ENCODE measurements at places on chromosomes 2 and 18.

DNA sequence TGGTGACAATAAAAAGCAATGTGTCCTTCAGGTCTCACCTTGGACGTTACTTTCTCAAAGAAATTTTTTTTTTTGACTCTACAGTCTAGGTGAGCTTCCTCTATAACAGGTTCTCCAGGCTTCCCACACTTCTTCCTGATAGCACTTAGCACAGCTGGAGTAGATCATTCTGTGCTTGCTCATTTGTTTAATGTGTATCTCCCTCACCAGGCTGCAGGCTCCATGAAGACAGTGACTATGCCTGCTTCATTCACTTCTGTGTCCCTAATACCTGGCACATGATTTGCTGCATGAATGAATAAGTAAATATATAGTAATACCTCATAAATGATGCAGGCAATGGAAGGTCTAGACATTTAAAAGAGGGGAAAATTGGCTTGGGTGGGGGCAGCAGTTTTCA is 109.9 kb upstream of the CD302 start:
- no peak for DNase-seq

DNA sequence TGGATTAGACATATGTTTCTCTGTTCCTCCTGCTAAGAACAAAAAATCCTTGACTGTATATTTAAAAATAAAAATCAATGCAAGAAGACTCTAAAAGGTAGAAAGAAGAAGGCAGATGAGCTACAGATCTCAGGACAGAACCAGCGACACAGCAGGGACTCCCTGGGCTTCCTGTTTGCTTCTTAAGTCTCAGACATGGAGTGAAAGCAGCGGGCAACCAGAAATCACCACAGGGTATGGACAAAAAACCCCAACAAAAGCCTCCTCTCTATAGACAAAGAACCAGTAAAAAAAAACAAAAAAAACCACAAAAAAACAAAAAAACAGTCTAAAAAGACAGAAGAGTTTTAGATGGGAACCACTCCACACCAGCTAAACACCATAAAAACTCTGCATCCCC is 971.0 kb upstream of the GYPC start:
- DNase-seq = no peak

GRCh38 chr2:108111936-108112335 is 125.6 kb downstream of the SLC5A7 start:
- no peak for DNase-seq

GRCh38 chr2:59701271-59701994 is 852.0 kb downstream of the BCL11A start:
- DNase-seq = no peak

GRCh38 chr2:202588647-202589581 is 45.9 kb upstream of the FAM117B start:
- peak; percentile 68 for DNase-seq

DNA sequence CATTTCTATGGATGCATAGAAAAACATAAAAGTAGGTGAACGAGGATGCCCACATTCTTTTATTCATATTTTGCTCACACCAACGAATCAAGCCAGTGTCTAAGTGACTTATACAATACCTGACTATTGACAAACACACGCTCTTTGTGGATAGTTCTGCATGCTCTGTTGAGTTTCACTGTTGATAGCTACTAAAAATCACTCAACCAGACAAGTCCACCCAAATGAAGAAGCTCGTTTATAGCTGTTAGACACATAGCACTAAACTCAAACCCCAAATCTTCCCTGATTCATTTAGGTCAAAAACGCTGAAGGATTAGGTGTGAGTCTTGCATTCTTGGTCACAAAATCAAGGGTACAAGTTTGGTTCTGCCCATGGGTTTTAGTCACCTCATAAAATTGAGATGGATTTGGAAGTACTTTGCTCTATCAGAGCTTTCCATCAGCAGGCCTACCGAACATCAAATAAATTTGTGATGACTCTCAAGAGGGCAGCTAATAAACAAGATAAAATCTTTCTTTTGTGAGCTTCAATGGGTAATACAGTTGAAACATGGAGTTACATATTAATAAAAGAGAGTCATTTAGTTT is 92.7 kb upstream of the ETAA1 start:
- no peak for DNase-seq

GRCh38 chr2:39913648-39914461 is 134.8 kb upstream of the THUMPD2 start:
- DNase-seq = no peak

DNA sequence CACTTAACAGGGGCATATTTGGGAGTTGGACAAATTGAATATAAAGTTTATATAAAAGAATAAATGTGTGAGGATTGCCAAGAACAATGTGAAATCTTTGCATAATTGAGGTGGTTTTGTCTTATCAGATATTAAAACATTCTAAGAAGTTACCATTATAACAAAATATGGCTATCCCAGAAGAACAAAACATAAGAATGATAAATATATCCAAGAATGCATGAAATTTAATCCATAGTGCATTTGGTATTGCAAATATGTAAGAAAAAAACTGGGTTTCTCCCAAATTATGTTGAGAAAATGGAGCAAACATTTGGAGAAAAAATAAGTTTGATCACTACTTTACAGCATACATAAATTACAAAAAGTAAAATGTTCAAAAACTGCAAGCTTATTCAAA is 562.4 kb downstream of the RNF144A start:
- no peak for DNase-seq

- no peak for DNase-seq
Measured at GRCh38 chr2:38146907-38147307, 71.0 kb upstream of the CYP1B1 start.

GRCh38 chr2:36683002-36683401 is 13.5 kb upstream of the VIT start:
- DNase-seq = no peak

DNA sequence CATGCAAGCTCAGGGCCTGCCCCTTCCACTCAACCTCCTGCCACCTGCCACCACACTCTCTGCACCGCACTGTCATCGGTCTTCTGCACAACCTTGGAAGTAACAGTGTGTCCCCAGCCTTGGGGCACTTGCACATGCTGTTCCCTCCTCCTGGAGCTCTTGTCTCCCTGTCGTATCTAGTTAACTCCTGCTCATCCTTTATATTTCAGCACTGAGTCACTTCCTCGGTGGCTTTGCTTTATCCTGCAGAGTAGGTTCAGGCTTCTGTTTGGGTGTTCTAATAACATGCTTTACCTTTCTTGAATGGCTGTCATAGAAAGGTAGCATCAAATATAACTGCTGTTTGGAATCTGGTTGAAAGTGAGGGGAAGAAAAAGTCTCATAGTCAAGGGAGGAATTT is 25.3 kb downstream of the PAX8 start:
- DNase-seq = no peak

GRCh38 chr2:109209412-109209811 is 80.4 kb downstream of the SH3RF3 start:
- no peak for DNase-seq

GRCh38 chr2:221716426-221717303 is 144.6 kb upstream of the EPHA4 start:
- no peak for DNase-seq

DNA sequence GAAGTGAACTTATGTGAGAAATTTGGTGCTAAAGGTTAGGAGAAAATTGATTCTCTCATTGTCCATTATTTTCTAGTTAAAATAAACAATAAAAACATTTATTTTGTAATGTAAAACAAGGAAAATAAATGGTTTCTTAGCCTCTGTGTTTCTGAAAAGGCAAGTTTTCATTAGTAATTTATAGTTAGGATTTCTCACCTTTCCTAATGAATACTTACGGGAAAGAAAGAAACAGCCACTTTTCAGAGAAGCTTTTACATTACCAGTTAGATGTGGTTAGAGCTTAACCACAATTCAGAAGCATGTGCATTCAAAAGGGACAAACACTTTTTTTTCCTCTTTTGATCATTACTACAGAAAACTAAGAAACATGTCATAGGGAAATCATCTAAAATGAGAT is 18.8 kb downstream of the NEMP2 start:
- no peak for DNase-seq

DNA sequence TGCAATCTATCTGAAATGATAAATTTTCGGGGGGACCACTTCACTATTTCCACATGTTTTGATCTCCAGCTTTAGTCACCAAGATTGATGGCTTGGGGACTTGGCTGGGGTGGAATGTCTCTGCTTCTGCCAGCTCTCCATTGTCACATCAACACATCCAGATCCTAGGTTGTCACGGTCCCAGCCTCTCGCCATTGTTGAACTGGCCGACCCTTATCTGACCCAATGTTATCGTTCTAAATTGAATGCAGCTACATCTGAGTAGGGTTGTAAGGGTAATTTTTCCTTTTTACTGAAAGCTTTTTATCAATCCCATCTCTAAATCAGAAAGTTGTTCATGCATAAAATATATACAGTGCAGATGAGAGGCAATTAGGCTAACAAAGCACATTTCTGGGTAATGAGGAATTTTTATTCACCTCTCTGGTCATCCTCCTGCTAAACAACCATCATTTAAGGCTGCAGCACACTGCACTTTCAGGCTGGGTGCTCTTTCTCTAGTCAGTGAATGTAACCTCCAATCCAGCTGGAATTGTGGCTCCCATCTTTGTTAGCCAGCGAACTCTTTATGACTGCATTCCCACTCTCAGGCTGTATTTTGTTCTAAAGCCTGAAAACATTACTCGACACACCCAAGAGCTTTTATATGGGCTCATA is 128.2 kb downstream of the COL4A4 start:
- no peak for DNase-seq

GRCh38 chr18:61596296-61596695 is 263.1 kb downstream of the CDH20 start:
- DNase-seq = no peak

GRCh38 chr2:182301093-182301492 is 125.7 kb downstream of the PDE1A start:
- no peak for DNase-seq

- DNase-seq = no peak
Measured at GRCh38 chr2:54103454-54104314, 11.7 kb upstream of the ACYP2 start.

GRCh38 chr2:159455330-159455918 is 160.9 kb downstream of the BAZ2B start:
- no peak for DNase-seq

- DNase-seq = peak; percentile 38
Measured at GRCh38 chr2:222690564-222691200, 19.2 kb downstream of the MOGAT1 start.

GRCh38 chr2:73359915-73360697 is 25.5 kb upstream of the ALMS1 start:
- DNase-seq = no peak

DNA sequence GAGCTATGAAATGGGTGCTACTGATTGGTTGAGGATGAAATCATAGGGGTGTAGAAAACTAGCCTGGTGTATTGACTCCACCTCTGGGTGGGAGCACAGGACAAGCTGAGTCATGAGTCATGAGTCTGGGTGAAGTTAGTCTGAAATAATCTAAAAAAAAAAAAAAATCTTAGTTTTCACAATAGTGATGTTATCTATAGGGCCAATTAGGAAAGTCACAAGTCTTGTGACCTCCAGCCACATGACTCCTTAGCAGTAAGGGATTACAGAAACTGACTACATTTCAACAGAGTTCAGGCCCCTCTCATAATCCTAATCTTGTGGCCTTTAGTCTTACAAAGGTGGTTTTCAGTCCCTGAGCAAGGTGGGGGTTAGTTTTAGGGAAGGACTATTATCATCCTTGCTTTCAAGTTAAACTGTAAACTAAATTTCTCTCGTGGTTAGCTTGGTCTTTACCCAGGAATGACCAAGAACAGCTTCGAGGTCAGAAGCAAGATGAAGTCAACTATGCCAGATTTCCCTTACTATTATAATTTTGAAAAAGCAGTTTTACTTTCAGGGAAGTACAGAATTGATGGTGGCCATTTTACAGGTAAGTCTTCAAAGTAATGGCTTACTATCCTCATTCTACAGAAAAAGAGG is 338.0 kb upstream of the GYPC start:
- no peak for DNase-seq

DNA sequence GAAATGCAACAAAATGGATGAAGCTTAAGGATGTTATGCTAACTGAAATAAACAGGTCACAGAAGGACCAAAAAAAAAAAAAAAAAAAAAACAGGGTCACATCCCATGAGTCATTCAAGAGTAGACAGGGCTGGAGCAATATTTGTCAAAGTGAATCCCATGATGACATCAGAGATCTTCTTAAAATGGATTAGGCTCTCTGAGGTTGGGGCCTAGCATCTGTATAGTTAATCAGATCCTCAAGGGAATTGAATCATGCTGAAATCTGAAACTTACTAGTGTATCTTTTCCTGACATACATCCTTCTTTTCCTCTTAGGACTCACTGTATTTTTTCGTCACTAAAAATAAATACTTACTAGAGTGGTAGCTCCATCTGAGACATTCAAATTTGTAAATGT is 380.6 kb upstream of the NXPH2 start:
- DNase-seq = no peak

GRCh38 chr18:35095983-35096676 is 54.9 kb downstream of the MAPRE2 start:
- no peak for DNase-seq

- DNase-seq = no peak
Measured at GRCh38 chr18:44325903-44326635, 354.6 kb upstream of the SETBP1 start.

DNA sequence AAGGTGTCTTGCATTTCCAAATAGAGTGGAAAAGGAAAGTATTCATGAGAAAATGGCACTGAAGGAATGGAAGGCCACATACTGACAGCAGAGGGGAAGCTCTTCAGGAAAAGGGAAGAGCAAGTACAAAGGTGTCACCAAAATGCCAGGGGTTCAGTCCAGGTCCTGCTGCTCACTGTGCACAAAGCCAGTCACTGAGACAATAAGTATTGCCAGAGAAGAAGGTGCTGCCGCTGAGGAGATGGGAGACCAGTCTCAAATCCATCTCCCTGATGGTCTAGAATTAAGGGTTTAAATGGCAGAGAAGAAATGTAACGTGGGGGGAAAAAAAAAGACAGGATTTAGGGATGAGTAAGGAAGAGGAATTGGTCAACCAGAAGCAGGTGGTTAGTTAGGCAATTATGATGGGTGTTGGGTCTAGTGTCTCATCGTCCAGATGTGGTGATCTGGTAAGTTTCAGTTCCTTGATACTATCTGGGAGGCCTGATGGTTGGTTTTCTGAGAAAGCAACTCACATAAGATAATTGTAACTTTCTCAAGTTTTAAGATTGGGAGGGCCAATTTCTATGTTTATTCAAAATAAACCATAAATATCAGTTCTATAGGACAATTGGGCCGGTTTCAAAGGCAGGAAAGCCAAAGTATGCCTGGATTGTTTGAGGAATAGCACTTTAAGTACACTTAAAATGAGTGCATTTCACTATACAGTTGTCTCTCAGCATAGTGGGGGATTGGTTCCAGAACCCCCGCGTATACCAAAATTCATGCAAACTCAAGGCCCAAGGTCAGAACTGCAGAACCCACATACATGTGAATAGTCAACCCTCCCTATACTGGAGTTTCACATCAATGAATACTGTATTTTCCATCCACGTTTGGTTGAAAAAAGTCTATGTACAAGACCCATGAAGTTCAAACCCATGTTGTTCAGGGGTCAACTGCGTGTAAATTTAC is 109.1 kb upstream of the DNAJC10 start:
- DNase-seq = no peak
